ENCODE measurements at places on chromosomes 1 and 21.

- no peak for DNase-seq
Measured at GRCh38 chr21:42218836-42219605, at the start of gene ABCG1. Gene ABCG1, plus strand, starts transcription at chr21:42219140. Its CDS starts 123 bp downstream, at chr21:42219263.

GRCh38 chr1:1528301-1529267 lies 11.8 kb downstream of the TMEM240 start:
- no peak for DNase-seq

DNA sequence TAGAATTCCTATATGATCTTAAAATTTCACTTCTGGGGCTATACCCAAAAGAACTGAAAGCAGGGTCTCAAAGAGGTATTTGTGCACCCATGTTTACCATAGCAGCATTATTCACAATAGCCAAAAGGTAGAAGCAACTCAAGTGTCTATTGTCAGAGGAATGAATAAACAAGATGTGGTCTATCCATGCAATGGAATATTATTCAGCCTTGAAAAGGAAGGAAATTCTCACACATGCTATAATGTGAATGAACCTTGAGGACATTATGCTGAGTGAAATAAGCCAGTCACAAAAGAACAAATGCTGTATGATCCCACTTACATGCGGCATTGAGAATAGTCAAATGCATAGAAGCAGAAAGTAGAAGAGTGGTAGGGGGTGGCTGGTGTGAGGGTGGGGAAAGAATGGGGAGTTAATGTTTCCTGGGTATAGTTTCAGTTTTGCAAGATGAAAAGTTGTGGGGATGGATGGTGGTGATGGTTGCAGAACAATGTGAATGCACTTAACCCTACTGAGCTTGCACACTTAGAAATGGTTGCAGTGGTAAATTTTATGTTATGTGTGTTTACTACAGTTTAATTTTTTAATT lies 122.4 kb downstream of the TOMM20 start:
- DNase-seq, result no peak

- peak; percentile 62 for DNase-seq
Measured at GRCh38 chr1:79792219-79792930, 785.8 kb upstream of the ADGRL4 start.

- DNase-seq, result no peak
Measured at GRCh38 chr1:78702426-78702825, 52.8 kb downstream of the IFI44 start.

DNA sequence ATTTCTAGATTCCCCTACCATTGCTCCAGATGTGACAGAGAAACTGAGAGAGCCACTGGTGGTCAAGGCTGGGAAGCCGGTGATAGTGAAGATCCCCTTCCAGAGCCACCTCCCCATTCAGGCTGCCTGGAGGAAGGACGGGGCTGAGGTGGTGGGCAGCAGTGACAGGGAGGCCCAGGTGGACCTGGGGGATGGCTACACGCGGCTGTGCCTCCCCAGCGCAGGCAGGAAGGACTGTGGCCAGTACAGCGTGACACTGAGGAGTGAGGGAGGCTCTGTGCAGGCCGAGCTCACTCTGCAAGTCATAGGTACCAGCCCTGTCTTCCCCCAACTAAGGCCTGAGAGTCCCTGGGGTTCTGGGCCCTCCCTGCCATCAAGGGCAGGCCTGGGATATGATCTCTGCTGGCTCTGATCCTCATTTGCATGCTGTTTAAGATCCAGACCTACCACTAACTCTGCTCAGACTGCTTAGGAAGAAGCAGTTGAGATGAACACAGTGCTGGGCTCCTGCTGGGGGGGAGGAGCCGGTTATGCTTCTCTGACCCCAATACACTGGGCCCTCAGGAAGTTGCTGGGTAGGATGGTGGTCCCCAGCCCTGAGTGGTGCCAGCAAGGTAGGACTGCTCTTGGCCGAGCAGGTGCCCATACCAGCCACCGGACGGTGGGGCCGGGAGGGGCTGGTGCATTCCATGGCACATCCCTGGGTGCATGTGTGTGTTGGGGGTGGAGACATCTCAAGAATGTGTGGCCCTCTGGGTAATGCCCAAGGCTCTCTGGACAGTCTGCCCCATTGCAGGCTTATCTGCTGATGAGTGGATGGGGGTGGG lies 25.1 kb downstream of the IGFN1 start:
- DNase-seq, result no peak

DNA sequence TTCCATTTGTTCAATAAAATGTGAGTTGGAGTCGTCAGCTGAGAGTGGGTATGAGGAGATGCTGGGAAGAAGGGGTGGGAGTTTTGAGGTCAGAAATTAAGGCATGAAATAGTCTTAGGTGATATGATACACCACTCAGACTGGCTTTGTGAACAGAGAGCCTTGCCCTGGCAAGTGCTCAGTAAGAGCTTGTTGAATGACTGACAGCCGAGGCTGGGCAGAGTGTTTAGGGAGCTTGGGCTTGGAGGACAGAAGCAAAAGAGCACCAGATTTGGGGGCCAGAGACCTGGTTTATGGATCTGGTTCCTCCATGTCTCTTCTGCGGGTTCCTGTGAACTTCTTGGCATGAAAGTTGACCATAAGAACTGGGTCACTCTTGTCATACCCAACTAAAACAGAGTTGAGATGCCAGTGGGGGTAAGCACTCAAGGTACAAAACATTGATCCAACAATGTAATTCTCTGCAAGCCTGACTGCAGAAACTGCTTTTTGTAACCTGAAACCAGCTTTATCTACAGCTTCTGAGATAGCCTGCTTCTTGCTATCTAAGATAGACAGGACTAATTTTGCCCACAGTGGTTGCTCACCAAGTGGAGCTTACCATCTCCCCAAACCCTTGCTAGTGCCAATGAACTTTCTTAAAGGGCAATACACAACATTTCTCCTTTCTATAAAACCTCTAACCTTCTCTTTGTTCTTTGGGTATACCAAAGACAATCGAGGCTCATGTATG lies 126.4 kb downstream of the TENT5C start:
- no peak for DNase-seq

DNA sequence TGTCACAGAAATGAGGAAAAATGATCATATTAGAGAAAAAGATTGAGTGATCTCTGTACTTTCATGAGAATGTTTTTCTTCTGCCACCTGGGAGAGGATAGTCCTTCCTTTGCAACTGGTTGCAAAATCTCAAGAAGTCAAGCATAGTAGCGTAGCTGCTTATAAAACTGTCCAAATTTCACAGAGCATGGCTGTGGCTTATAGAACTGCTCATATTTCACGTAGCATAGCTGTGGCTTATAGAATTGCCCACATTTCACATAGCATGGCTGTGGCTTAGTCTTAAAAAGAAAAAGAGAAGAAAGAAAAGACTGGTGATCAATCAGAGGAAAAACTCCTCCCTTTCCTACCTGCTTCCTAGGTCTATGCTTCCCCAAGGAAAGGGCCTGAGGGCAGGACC lies 329.5 kb downstream of the SIPA1L2 start:
- peak; percentile 28 for DNase-seq

DNA sequence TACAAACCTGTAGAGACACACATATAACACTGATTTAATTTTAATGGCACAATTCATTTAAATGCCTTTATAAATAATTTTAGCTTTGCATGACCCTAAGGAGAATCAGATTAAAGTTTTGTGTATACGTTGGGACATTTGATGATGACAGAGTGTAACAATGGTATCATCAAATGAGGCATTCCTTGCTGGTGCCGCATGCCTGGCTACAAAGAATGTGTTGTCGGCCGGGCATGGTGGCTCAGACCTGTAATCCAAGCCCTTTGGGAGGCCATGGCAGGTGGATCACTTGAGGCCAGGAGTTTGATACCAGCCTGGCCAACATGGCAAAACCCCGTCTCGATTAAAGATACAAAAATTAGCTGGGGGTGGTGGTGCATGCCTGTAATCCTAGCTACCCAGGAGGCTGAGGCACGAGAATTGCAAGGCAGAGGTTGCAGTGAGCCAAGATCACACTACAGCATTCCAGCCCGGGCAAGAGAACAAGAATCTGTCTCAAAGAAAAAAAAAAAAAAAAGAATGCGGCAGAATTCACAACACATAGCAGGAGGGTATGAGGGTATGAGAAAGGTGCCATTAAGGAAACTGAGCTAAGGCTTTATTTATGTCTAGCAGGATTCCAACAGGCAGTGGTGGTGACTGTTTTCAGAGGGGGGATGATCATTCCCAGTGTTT lies 58.9 kb downstream of the PTPN14 start:
- peak; percentile 62 for DNase-seq

GRCh38 chr21:16563795-16564194 lies 834.0 kb downstream of the USP25 start:
- DNase-seq, result peak; percentile 65
